ENCODE measurements at places on chromosomes 1 and 21. TPM values are rescaled to one million over a fixed set of nuclear protein-coding genes. Genes with fewer than 3 reads are reported as not detected.

The COL9A2 gene
- 7.8 TPM for total RNA-seq

The APOBEC4 gene
- not detected for total RNA-seq

The KRTAP13-2 gene
- total RNA-seq, result not detected

The ATP1A2 gene
- total RNA-seq, result 38.1 TPM

The TTC22 gene
- not detected for total RNA-seq

The ZNF697 gene
- 13.6 TPM for total RNA-seq

The PDZK1 gene
- under 0.01 TPM for total RNA-seq

The HTR6 gene
- total RNA-seq, result not detected

The FCRLB gene
- total RNA-seq, result 1.0 TPM

Data from skeletal muscle tissue (tissue), 5 donors.